ENCODE measurements at places on chromosomes 4 and X. TPM values are rescaled to one million over a fixed set of nuclear protein-coding genes. Genes with fewer than 3 reads are reported as not detected.
A peak's percentile ranks its signal among the peaks of the same experiment; 100 is the strongest.

Gene MAGEB10
- total RNA-seq = not detected

Gene FUNDC2
- total RNA-seq = 54.5 TPM

Gene CCSER1
- 3.0 TPM for total RNA-seq

Gene SLC49A3
- total RNA-seq = 19.9 TPM

Gene NOX1
- not detected for total RNA-seq

Gene FHIP1A
- total RNA-seq = 2.4 TPM

Gene BANK1
- 3.7 TPM for total RNA-seq

Gene GLRA2
- not detected for total RNA-seq

Gene CCDC160
- total RNA-seq = 2.2 TPM

Gene CYSLTR1
- 0.13 TPM for total RNA-seq

Gene CXCL3
- 2.7 TPM for total RNA-seq

Gene MAGEB18
- total RNA-seq = not detected

Gene ARX
- not detected for total RNA-seq

Gene TRIM60
- not detected for total RNA-seq

DNA sequence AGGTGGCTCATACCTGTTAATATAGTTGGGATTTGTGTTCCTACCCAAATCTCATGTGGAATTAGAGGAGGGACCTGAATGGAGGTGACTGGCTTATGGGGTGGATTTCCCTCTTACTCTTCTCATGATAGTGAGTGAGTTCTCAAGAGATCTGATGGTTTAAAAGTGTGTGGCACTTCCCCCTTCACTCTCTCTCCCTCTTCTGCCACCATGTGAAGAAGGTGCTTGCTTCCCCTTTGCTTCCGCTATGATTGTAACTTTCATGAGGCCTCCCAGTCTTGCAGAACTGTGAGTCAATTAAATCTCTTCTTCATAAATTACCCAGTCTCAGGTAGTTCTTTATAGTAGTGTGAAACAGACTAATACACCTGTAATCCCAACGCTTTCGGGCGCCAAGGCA lies 28.3 kb upstream of the WDR19 start:
- no peak for DNase-seq

DNA sequence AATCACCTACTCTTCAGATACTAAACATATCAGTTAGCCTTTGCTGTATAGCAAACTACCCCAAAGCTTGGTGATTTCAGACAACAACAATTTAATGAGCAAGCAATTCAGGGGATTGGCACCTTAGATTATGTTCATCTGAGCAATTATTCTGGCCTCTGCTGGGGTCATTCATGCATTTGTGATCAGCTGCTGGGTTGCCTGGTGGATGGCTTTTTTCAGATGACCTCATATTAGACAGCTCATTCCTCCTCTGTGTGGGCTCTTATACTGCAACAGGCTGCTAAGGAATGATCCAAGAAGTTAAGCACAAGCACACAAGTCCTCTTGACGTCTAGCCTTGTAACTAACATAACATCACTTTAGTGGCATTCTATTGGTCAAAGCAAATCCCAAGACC lies 153.0 kb upstream of the PPP1R2C start:
- no peak for DNase-seq

DNA sequence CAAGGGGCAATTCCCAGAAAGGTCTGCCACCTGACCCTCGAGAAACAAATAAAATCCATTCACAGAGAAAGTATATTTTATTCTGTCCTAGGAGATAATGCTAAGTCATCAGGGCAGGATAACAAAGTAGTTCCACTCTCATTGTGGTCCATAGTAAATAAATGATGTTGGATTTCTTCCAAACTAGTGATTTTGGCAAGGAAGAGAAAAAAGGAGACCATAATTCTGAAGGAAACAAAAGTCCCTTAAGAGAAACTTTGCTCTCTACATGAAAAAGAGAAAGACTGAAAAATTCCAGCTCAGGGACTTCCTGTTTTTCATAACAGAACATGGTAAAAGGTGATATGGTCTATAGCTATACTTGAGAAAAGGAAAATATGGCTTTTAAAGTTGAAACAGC lies 71.5 kb upstream of the DDX60 start:
- DNase-seq = no peak

GRCh38 chrX:124993735-124994134 lies 325.9 kb upstream of the TEX13C start:
- no peak for DNase-seq

- no peak for DNase-seq
Measured at GRCh38 chr4:69668680-69669079, 15.6 kb upstream of the UGT2A1 start.

GRCh38 chr4:2767705-2768074 lies 11.6 kb upstream of the TNIP2 start:
- DNase-seq = no peak

GRCh38 chr4:100106982-100107381 lies 83.3 kb downstream of the DDIT4L start:
- DNase-seq = no peak

GRCh38 chrX:3728454-3728853 lies 15.0 kb upstream of the PRKX start:
- DNase-seq = no peak

GRCh38 chr4:186016796-186017195 lies 52.2 kb upstream of the TLR3 start:
- no peak for DNase-seq

GRCh38 chr4:114597410-114598115 lies 1.0 kb upstream of the UGT8 start:
- no peak for DNase-seq

DNA sequence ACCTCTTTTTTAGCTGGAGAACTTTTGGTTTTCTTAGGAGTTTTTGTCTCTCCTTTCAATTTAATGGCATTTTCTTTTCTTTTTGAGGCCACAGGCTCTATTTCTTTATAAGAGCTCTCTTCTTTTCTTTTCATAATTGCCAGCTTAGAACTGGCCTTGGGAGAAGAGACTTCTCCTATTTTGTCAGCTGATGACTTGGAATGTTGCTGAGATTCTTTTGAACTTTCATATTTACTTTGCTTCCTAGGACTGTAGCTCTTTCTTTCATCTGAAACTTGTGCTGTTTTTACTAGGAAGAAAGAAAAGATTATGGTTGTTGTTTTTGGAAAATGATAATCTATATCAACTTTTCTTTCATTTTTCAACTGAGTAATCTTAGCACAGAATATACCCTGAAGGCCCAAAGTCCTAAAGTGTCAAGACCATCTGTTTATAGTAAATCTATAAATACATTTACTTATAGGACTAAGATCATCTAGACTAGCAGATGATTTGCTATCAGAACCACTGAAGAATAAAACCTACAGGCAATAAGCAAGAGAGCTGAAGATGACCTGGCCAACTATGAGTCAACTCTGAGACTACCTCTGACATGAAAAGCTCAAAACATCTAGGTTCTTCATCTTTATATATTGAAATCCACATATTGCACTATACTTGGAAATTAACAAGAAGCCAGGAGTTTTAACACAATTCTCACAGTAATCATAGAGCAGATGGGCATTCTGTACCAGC lies 45.6 kb downstream of the RFC1 start:
- DNase-seq = no peak

DNA sequence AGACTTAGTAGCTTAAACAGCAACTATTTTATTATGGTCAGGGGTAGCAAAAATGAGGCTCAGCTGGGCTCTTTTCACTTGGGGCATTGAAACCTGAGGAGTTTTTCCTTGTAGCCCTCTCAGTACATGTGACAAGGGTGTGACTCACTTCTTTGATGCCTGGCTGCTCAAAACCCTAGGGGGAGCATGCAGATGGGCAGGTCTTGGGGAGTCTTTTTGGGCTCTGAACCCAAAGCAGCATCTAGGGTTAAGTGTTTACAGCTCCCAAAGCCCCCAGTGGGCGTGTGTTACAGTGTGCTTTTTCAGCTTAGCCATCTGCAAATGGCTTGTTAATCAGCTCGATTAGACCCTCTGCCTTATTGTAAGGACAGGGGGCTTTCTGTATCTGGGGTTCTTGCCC lies 1752.7 kb downstream of the PCDH7 start:
- DNase-seq = no peak

GRCh38 chr4:168674077-168674747 lies 177.4 kb downstream of the PALLD start:
- DNase-seq = no peak

GRCh38 chr4:188624370-188624769 lies 485.1 kb downstream of the TRIML1 start:
- no peak for DNase-seq

DNA sequence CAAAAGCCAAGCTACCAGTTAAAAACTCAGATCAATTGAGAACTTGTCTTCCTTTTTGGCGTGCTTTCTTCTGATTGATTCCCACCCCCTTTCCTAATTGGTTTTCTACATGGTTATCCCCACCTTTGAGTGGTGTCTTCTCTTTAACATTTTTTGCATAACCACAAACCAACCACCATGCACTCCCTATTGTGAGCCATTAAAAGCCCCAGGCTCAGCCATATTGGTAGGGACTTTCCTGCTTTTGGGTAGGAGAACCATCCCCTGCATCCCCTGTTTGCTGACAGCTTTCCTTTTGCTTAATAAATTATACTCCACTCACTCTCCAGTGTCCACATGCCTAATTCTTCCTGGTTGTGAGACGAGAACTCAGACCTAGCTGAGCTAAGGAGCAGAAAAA lies 1651.4 kb upstream of the IGFBP7 start:
- no peak for DNase-seq

GRCh38 chrX:53094582-53094905 lies 602 bp downstream of the KANTR start:
- no peak for DNase-seq

GRCh38 chrX:39779952-39780783 lies 317.6 kb downstream of the BCOR start:
- no peak for DNase-seq

GRCh38 chr4:114654592-114654991 lies 56.0 kb downstream of the UGT8 start:
- DNase-seq = no peak

DNA sequence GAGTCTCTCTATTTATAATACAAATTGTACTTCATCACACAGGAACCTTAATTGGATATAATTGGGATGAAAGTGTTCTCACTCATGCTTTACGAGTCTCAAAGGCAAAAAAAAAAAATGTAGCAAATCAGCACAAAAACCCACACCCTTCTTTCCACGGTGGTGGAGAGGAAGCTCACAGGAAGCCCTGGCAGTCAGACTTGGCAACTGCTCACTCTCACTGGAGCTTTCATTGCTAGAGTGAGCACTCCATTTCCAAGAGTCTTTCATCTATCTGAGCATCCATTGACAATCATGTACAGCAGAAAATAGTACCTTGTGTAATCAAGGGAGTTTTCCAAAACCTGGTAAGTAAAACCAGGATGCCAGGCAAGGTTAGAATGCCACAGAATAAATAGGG lies 2159.4 kb upstream of the AGA start:
- DNase-seq = no peak

DNA sequence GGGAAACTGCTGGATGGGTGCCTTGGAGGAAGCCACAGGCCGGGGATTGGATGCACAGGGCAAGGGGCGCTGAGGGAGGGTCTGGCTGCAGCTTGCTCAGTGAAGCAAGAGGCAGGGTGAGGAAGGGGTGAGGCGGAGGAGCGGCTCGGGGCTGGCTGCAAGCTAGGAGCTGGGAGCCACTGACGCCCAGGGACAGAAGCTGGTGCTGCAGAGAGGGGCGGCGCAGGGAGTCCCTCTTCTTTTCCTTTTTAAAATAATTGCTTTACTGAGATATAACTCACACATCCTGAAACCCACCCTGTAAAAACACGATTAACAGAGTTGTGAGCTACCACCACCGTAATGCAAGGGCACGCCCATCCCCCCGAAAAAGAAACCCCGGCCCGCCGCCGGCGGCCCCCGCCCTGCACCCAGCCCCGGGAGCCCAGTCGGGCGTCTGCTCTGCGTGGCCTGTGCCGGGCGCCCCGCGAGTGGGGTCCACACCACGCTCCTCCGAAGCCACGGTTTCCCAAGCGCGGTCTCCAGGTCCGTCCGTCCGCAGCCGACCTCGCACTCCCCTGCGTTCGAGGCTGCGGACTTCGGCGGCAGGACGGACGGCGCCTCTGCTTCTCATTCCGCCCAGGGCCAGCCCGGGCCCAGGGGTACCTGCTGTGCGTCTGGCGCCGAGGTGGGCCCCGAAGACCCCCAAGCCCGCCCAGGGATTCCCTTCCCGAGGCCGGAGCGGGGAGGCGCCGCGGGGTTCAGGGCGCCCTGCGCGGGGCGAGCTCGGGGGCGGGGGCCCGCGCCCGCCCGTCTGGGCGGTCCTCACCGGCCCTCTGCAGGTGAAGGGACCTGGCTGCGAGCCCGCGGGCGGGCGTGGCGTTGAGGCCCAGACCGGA lies 866 bp upstream of the UVSSA start:
- peak; percentile 61 for DNase-seq

DNA sequence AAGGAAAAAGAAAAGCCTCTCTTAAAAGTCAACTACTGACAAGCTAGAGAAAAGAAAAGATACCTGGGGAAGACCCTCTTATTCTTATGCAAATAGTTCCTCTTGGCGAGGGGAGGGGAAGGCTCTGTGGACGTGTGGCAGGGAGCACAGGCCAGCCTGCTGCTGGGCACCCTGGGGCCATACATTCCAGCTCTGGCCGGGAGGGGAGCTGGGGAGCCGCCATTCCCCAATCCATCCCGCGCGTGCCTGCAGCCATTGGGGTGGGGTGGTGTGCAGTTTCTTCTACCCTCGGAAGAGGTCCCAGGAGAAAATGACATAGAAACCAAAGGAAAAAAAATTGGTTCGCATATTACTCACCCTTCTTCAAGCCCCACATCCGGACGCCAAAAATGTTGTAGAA lies 1496.4 kb downstream of the RPA4 start:
- DNase-seq = no peak

DNA sequence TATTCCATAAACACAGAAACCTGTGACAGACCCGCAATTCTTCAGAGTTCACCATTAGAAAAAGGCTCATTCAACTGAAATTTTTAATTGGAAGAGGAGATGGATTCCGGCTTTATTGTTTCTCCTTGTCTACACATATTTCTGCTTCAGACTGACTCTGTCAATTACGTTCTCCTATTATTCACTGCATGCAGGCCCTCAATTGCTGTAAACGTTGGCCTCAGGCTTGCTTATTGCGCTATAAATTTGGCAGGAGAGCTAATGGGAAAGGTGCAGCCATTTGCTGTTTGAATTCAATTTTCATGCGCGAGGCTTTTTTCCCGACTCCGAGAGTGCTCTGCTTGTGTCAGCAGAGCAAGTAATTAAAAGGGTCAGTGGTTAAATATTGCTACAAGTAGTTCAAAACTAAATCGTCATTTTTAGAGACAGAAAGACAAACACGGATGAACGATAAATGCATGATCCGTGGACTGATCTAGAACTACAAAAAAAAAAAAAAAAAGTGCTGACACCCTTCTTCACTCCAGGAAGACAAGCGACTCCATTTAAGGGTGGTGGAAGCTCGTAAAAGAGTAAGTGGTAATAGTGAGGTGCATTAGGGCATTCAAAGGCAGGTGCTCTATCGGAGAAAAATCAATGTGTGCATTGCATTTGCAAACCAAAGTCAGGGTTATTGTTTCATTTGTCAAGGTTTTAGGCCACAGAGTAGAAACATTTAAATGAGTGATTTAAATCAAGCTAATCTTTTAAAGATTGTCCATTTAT lies 841.6 kb upstream of the FRG1 start:
- DNase-seq = no peak

GRCh38 chrX:150767045-150767395 lies 73.8 kb downstream of the MTMR1 start:
- DNase-seq = no peak

GRCh38 chrX:54560411-54560810 lies 30.4 kb downstream of the GNL3L start:
- no peak for DNase-seq

Data from endothelial cell (in vitro differentiated cells).